CD4-positive, alpha-beta T cell treated with Interleukin-21 for 1 hour (primary cell): ENCODE measurements at places on chromosomes 1 and 21.

GRCh38 chr1:12469990-12470389, 148.0 kb downstream of the DHRS3 start:
- no peak for DNase-seq

GRCh38 chr21:20551939-20552338, 446.3 kb upstream of the NCAM2 start:
- no peak for DNase-seq

GRCh38 chr1:180623579-180624347, 8.1 kb upstream of the XPR1 start:
- no peak for DNase-seq

DNA sequence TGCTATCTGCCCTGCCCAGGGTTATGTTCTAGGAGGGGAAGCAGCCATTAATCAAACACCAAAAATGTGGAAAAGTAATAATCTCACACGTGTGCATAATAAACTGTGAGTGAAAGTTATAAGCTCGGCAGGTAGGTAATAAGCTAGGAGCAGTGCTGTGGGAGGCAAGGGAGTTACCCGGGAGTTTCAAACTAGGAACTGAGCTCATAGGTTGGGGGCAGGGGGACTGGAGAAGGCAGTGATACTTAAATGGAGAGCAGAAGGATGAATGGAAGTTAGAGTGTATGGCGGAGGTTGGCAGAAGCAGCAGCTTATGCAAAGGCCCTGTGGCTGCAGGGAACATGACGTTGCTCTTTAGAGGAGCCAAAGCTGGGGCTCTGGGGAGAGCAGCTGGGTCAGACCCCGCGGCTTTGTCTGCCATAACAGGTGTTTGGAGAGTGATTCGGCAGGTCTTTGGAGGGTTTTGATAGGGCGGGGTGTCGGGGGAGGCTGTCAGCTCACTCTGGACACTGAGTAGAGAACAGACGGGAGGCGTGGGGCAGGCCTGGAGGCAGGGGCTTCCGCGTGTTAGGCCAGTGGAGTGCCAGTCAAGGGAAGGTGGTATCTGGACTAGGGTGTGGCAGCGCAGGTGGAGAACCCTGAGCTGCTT, 20.0 kb downstream of the PTPRF start:
- no peak for DNase-seq

DNA sequence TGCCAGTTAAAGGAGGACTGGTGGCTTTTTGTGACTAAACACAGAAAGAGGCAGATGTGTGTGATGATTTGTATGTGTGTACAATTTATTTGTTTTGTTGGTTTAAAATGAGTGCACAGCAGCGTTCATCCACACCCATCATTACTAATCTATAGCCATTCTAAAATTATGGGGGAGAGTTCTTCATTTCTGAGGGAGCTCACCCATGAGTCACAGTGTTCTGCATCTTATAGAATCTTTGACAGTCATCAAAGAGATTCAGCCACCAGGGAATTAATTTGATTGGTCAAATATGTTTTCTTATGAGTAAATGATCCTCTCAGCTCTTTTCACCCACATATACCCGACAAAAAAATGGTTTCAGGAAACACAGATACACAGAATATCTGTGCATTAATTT, 147.9 kb downstream of the GREM2 start:
- DNase-seq = no peak

GRCh38 chr1:23403038-23403336, 21.6 kb downstream of the TCEA3 start:
- no peak for DNase-seq

DNA sequence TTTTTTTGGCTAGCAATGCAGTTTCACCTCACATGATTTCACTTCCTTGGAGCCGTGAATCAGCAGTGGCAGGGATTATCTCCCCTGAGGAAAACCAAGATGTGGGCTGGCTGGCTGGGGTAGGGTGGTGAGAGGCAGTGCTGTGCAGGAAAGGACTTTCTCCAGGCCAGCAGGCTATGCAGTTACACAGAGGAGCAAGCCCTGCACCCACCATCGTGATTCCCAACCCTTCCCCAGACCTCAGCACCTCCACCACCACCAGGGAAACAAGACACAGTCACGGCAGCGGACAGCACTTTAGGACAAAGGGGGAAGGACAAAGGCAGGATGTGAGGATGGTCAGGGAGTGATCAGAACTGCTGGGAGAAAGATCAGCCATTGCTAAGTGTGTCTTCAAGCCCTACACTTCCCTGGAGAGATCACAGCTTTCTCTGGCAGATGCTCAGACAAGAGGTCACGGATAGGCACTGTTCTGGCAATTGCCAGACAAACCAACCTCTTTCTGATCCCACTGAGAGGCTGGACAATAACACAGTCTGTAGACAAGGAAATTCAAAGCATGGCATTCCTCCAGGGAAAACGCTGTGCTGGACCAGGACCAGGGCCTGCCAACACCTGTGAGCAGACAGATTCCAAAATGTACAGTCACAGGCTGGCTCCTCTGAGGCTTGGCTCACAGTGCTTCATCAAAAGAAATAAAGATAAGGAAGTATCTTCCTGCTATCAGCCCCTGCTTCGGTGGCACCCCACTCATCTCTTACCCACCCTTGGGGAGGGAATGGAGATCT, 509.4 kb downstream of the SMYD3 start:
- no peak for DNase-seq

DNA sequence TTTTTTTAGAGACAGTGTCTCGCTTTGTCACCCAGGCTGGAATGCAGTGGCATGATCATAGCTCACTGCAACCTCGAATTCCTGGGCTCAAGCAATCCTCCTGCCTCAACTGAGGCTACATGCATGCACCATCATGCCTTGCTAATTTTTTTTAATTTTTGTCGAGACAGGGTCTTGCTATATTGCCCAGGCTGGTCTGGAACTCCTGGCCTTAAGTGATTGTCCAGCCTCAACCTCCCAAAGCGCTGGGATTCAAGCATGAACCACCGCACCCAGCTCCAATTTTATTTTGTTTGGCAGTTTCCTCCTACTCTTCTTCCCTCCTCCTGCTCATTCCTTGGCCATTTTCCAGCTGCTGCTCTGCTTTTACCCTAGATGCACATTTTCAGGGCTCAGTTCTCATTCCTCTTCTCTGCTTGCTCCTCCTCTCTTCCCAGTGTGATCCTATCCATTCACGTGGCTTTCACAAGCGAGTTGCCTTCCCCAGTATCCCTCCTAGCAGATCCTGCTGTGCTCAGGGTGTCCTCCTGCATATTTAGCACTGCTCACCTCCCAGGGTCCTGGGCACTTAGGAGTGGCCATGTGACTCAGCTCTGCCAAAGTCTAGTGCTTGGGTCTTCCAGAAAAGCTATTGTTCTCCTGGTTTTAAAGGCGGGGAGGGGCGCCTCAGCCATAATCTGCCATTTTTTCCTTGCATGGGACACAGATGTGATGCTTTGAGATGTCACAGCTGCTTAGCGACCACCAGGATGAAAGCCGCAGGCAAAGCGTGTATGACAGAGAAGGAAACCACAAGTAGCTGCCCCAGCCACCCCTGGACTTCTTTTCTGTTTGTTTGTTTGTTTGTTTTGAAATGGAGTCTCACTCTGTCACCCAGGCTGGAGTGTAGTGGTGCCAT, 33.7 kb downstream of the PSEN2 start:
- DNase-seq = no peak

GRCh38 chr1:48591181-48591580, 119.2 kb upstream of the SPATA6 start:
- no peak for DNase-seq

DNA sequence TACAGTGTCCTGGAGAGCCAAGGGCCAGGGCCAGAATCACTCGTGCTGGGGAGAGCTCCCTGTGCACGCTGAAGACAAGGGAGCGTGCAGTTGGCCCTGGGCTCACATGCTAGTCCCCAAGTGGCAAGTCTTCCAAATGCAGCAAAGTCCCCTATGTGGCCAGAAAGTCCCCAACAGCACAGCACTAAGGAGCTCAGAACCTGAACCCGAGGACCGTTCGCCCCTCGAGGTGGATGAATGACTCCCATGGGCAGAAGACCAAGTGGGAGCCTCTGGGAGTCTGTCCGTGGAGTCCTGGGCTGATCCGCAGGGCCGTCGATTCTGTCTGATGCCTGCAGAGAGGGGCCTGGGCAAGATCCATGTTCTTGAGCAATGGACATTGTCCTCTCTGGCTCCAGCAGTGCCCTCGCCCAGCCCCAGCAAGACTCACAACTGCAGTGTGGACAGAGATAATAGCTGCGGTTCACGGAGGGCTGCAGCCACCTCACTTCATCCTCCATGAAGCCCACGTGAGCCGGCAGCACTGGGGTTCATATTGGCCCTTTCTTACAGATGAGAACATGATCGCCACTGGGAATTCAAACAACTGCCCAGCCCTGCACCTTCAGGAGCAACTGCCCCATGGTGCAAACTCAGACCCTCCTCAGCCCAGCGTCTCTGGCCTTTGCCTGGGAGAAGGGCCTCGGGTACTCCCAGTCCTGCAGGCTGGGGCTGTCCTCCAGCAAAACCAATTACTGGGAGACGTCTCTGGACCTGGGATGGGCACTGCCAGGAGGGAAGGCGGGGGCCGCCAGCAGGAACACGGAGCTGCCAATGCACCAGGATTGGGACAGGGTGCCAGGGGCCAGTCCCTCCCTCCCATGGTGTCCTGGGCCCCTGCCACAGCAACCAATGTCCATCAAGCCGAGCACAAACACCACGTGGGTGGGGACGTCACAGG, 243.7 kb downstream of the NPHP4 start:
- DNase-seq = no peak

DNA sequence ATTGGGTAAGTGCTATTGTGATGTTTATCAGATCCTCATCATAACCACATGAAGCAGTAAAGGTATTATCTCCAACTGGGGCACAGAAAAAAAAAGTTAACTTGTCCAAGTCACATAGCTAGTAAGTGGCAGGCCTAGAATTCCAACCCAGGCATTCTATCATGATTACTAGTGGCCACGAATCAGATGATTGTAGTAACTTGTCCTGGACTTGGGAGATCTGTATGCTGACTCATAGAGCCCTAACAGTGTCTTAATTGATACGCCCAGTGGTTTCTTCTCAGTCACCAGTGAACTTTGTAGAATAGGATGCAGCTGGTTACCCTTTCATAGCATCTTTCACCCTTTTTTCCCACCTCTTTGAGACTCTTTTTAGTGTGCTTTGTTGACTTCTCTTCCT, 91.1 kb upstream of the UBE2U start:
- no peak for DNase-seq

- no peak for DNase-seq
Measured at GRCh38 chr1:229031061-229031460, 239.8 kb upstream of the RAB4A start.

DNA sequence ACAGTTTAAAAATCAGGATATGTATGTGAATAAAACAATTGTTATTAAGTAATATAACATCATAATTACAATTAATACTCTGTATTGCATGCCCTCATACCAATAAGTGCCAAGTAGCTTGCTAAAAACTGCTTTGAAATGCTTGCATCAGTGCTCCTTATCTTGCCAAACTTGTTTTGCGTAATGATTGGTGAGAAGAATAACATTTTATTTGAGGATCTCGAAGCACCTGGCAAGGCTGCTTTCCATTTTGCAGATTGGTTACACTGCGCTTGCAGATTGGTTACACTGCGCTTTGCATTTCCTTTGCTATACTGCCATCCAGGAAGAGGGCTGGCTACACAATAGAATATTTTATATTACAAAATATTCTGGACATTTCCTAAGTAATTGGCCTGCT, 1.7 kb upstream of the PBX1 start:
- no peak for DNase-seq

- DNase-seq = peak; percentile 72
Measured at GRCh38 chr1:202144402-202145067, at the start of gene ARL8A. Gene ARL8A, minus strand, starts transcription at chr1:202144737. Its CDS starts 165 bp downstream, at chr1:202144572.

DNA sequence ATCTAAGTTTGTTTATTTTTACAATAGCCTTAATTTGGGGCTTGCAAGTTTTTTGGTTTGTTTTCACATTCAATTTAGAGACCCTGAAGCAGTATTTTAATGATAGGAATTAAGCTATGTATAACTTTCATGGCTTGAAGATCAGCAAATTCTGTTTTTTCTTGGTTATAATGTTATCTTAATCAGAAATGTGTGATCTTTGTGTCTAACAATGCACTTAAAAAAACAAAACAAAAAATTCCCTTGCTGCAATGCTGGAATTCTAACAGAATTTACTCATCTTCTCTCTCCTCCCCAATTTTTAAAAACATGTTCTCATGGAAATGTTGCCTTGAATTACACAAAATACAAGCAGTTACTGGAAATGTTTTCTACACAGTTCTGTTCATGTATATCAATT, 113.1 kb downstream of the OLFML2B start:
- no peak for DNase-seq

GRCh38 chr1:201145132-201145531, 9.1 kb downstream of the TMEM9 start:
- no peak for DNase-seq

DNA sequence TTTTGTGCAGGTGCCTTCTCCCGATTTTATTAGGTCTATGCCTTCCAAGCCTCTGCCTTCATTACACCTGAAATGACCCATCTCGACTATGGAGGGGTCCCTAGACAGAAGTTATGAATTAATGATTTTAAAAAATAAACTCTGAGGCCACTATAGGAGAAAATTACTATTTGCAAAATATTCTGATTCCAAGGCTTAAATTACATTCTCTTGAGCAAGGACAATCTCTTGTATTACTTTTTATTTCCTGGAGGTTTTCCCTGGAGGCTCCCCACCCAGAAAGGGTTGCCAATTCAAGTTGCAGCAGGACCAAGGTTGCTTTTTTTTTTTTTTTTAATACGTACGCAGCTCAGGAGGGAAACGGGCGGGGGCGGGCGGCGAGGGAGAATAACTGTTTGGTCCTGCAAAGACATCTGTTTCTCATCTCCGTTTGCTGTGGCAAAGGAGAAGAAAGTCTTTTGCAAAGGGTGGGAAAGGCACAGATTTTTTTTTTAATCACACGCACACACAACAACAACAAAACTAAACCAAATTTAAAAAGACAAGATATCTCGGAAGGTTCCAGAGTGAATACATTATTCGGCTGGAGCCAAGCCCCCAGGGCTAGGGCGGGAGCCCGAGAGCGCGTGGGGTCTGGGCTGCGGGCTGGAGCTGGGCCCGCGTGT, 618 bp upstream of the SERTAD4 start:
- no peak for DNase-seq
